ENCODE measurements at places on chromosomes 4 and X.

DNA sequence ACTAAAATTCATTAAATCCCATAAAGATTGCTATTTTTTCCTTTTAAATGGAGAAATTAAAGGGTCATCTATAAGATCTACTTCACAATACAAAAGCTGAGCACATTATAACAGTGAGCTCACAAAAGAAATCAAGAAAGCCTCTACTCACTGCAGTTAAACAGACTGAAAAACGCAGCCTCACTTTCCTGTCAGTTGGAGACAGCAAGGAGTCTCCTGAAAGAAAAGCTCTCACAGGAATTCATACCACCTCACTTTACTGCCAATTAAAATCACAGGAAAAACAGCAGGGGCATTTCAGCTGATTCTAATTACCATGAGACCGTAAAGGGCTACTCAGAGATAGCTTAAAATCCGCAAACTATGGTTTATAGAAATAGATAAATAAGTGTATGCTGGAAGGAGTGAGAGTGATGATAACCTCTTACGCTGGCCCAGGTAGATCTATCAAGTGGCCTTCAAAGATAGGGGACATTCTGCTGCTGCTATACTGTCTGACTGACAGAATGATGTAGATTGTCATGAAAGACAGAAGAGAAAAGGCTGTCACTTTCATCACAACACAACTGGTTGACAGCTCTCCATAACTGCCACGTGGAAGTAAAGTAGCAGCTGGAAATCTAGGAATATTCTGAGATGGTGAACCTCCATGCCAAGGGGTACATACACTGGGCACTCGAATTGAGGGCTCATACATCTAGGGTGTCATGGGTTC, 1333.7 kb upstream of the DIAPH2 start:
- DNase-seq = no peak

DNA sequence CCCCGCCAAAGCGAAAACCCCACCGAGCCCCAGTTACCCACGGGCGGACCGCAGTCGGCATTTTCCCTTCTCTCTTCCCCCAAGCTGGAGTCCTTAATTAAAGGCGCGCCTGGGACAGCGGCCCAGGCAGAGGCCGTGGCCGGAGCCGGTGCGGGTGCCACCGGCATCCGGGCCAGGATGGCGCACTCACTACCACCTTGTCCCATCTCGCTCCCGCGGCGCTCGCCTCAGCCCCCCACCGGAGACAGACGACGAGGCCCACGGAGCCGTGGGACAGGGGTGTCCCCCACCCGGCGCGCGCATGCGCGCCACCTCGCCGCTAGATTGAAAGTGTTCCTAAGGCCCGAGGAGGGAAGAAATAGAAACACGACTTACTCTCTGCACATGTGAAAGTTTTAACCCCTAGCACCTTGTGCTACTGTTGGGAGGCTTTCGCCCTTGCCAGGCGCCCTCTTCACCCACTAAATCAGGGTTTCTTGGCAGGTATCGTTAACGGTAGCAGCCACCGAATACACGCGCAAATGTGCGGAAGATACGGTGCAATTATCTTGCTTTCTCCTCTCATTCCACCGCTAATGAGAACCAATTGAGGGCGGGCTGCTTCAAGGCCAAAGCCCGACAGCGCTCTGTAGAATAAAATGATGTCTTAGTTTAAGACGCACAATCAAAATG, 64.3 kb upstream of the CCDC160 start:
- no peak for DNase-seq

- peak; percentile 3 for DNase-seq
Measured at GRCh38 chr4:155353923-155354540, 22.7 kb downstream of the MAP9 start.

DNA sequence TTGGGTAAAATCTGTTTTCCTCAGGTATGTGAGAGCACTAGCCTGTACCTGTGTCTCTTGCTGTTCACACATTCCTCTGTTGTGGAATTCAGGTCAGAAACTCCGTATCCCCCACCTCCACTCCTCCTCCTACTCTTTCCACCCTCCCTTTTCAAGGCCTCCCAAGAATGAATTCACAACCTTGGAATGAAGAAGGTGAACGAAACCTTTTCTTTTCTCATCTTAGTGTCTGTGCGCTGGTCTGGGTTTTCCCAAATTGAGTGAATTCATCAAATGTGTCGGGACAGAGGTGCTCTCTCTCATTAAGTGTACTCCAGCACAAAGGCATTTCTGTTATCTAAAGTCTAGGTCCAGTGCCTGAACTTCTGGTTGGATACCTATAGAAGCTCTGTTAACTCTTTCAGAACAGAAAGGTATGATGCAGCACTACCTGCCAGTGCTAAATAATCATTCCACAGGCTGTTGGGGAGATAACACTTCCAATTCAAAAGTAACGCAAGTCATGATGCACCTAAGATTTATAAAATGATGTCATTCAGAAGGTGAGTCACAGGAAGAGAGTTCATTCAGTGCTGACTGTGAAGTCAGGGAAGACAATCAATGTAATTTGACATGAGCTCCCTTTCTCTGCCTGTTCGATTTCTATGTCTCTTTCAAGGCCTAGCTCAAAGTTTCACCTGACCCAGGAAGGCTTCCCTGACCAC, 41.9 kb downstream of the COL4A6 start:
- no peak for DNase-seq

DNA sequence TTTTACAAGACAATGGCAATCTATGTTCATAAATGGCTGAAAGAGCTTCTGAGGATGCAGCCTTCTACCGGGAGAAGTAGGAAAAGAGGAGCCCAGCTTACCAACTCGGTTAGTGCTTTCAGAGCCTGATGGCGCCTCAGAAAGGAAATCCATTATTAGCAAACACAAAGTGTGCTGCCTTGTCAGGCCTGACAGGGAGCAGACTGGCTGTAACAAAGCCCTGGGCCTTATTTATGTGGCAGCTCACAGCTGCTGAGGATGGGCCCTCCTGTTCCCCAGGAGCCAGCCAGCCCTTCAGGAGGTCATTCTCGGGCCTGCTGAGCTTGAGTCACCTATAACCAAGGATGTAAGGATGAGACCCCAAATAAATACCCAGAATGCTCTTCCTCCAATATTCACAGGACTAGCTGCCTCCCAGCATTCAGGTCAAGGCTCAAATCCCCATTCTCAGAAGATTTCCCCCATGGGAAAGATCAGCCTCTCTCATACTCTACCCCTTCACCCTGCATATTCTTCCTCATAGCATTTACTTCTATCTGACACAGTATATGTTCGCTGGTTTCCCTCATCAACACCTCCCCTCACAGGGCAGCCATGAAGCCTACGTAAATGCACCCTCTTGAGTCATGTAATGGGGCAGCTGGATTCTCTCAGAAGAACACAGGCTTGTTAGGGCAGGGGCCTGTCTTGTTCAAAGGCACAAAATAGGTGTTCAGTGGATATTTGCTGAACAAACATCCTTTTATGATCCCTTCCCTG, 227.0 kb upstream of the RASGEF1B start:
- DNase-seq = peak; percentile 30

- DNase-seq = no peak
Measured at GRCh38 chrX:131746491-131746968, 202.7 kb downstream of the OR13H1 start.

DNA sequence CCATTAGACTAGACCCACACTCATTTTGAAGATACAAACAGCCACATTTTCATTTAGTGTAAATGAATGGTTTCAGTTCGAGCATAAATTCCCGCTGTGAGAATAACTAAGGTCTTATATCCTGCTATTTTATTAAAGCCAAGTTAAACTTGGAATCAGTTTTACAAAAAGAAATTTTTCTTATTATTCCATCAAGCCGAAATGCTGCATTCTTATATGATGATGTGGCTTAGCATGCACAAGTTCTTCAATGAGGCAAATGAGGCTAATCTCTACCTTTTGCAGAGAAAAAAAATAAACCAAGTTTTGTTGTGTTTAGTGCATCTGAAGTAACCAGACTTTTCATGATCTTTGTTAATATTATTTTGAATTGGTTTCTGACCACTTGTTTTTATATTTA, 953.9 kb upstream of the PCDH10 start:
- no peak for DNase-seq

DNA sequence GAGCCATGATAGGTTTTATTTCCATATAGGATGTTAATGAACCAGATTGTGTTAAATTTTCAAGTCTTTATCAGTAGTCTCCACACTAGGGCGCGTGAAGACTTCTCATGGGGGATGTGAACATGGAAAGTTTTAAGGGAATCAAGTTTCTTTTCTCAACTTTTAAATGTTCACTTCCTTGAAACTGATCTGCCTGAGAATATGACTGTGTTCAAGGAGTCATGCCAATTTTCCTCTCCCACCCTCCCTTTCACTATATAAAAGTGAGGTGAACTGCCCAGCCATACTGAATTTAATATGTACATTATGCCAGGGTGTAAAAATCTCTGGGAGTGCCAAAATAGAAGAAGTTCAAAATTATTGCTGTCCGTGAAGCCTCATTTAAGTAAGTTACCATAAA, 30.4 kb upstream of the HPGDS start:
- no peak for DNase-seq

GRCh38 chrX:1213971-1214370, 1.5 kb upstream of the CRLF2 start:
- no peak for DNase-seq

GRCh38 chrX:103520386-103520785, 1.1 kb upstream of the RAB40A start:
- DNase-seq = no peak

- DNase-seq = no peak
Measured at GRCh38 chrX:131725001-131725654, 181.3 kb downstream of the OR13H1 start.

GRCh38 chr4:184228056-184228705, 10.5 kb upstream of the ENPP6 start:
- no peak for DNase-seq

- no peak for DNase-seq
Measured at GRCh38 chr4:169098969-169099690, 89.1 kb upstream of the CBR4 start.

GRCh38 chrX:67721321-67721720, 177.5 kb downstream of the AR start:
- no peak for DNase-seq

DNA sequence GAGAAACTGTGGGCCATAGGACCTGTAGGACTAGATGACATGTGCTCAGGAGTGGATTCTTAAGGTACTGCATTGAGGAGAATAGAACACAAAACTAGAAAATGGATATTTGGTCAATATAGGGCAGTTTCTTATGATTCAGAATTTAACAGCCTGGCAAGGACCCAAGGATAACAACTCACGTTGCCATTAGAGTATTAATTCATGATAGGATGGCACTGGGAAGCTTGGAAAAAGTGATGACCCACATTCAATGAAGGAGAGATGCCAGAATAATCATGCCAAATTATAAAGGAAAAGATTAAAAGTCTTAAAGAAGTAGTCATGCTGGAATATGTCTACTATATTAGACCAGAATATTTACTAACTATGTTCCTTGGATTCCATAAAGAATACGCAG, 594.5 kb downstream of the ANKRD50 start:
- DNase-seq = no peak

GRCh38 chr4:121155893-121156292, 8.2 kb downstream of the TNIP3 start:
- DNase-seq = no peak

- no peak for DNase-seq
Measured at GRCh38 chrX:68940601-68941000, 111.8 kb downstream of the EFNB1 start.

DNA sequence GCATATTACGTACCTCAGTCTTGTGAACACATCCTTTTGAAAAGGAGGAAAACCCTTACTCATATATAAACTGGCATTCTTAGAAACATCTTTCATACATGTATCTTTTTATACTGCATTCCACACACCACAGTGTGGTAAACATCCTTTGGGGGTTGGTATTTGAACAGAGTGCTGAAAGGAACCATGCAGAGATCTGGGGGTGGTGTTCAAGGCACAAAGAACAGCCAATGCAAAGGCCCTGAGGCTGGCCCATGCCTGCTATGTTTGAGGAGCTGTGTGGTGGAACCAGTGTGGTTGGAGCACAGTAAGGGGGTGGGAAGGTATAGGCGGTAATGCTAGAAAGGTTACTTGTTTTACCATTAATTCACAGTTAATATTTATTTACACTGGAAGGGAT, 2.0 kb downstream of the ELK1 start:
- DNase-seq = no peak

DNA sequence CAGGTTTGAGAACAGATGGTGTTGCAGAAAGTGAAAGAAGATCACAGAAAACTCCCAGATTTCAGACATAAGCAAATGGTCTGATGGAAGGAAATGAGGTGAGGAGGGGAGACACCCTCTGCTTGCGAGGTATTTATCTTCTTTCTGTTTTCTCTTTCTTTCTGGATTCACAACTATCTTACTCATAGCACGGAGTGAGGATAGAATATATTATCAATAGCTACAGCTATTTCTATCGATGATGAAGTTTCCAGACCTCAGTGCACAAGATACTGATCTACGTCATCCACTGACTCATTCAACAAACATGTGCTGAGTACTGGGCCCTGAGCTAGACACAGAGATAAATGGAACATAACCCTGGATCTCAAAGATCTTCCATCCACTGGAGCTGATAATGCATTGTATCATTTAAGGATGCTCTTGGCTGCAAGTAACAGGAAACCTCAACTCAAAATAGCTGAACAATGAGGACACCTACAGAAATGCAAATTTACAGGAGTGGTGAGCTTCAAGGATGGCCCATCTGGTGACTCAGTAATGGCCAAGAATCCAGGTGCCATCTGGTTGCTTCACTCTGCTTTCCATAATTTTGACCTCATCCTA, 21.2 kb downstream of the SLC2A9 start:
- DNase-seq = no peak

GRCh38 chr4:153090181-153090580, 114.1 kb upstream of the TRIM2 start:
- DNase-seq = no peak

GRCh38 chr4:94871644-94872305, 114.0 kb downstream of the BMPR1B start:
- no peak for DNase-seq

GRCh38 chrX:48531358-48531959, 8.1 kb upstream of the TBC1D25 start:
- no peak for DNase-seq

- no peak for DNase-seq
Measured at GRCh38 chr4:77047037-77047436, 28.8 kb downstream of the CCNI start.

- no peak for DNase-seq
Measured at GRCh38 chr4:156962058-156962358, 9.6 kb downstream of the PDGFC start.

- no peak for DNase-seq
Measured at GRCh38 chr4:7518871-7519637, 84.3 kb upstream of the PSAPL1 start.

DNA sequence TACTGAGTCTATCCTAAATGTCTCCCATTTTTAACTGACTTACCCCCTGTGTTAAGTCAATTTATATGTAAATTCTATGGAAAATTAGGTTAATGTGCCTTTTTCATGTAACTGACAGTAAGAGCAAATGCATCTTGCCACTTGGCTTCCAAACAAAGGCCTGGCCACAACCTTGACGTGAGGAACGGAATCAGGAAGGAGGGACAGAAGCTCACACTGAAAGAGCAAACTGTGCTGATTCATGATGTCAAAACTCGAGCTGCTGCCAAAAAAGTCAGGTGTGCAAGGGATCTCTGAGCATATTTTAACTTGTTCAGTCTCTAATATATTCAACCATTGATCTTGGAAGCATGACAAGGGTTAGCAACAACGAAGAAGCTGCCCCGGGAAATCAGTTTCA, 35.8 kb downstream of the GPM6A start:
- peak; percentile 14 for DNase-seq

All from SHP77 (cell line).